OCI-LY7 (cell line): ENCODE measurements at places on chromosomes 6 and 20. TPM values are rescaled to one million over a fixed set of nuclear protein-coding genes. Genes with fewer than 3 reads are reported as not detected.

- no peak for DNase-seq
Observed at GRCh38 chr6:134177236-134177635, 124.8 kb upstream of the SLC2A12 start.

- peak; percentile 70 for DNase-seq
Observed at GRCh38 chr6:73585566-73586415, 65.0 kb upstream of the EEF1A1 start.

- DNase-seq = no peak
Observed at GRCh38 chr6:149319422-149319821, 1.9 kb downstream of the TAB2 start.

DNA sequence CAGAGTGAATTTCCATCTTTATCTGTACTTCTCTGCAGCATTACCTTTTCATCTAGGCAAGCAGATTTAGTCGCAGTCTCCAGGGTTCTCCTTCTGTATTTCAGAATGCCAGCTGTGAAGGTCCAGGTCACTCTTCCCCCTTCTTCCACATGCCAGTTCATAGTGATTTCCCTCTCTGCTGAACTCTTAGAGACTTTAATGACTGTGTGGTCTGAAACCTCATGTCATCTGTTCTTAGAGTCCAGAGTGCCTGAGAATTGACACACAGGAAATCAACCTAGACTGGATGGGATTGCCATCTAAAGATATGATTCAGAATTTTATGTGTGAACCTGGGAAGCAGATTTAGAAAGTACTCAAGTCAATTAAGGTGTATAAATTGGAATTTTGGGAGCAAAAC lies 248.1 kb downstream of the TPBG start:
- DNase-seq = no peak

- DNase-seq = no peak
Observed at GRCh38 chr6:151289399-151290007, 49.7 kb downstream of the AKAP12 start.

DNA sequence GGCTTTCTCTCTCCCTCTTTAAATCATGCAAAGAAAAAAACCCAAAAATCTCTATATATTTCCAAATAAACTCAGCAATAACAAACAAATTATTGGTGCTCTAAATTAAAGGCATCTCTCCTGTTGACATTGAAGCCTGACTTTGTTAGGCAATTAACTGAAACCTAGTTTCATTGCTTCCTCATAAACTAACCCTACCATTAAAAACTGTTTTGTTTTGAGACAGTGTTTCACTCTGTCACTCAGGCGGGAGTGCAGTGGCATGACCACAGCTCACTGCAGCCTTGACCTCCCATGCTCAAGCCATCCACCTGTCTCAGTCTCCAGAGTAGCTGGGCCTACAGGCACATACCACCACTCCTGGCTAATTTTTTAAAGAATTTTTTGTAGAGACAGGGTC lies 34.9 kb downstream of the PIGU start:
- DNase-seq = no peak

- DNase-seq = no peak
Observed at GRCh38 chr20:18625907-18626655, 38.2 kb downstream of the DTD1 start.

DNA sequence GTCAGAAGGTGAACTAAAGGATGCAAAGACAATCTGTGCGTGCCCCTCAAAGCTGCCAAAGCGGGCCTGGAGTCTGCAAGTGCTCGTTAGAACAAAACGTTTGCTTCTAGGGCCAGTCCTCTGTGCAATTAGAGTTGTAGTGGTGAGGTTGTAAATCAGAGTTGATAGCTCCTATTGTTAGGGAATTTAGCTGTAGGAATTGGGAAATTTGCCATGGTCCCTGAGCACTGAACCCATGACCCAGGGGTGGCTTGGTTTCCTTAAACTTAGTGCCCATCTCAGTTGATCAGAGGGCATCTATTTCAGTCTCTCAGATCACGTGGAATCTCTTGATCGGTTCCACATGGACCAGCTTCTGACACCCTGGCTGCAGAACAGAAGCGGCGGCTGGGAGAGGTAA lies 18.8 kb upstream of the RPS6KA2 start:
- DNase-seq = no peak

DNA sequence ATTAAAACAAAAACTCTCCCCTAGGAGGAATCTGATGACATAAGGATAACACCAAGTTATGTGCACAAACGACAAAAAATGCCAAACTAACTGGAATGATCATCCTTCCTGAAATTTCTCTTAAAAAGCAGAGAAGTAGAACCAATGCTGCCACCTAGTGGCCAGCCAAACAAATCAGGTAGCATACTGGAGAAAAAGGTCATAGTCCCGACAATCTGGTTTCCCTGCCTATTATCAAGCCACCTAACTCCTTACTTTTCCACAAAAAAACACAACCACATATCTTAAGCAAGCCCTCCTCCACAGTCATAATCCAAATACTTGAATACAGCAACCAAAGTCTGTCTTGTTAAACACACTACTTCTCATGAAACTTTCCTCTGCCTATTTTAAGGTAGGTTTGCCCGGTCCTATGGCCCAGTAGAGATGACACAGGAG lies 5.3 kb downstream of the OARD1 start:
- DNase-seq = peak; percentile 74

DNA sequence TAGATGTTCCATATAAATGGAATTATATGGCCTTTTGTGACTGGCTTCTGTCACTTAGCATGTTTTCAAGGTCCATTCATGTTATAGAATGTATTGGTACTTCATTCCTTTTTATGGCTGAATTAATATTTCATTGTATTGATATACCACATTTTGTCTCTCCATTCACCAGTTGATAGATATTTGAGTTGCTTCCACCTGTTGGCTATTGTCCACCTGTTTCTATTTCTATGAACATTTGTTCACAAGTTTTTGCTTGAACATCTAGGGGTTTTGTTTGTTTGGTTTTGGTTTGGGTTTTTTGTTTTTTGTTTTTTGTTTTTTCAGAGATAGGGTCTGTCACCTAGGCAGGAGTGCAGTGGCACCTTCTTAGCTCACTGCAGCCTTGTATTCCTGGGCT lies 23.2 kb downstream of the WFDC3 start:
- no peak for DNase-seq

- no peak for DNase-seq
Observed at GRCh38 chr20:60040471-60041162, 82.4 kb downstream of the CDH26 start.

DNA sequence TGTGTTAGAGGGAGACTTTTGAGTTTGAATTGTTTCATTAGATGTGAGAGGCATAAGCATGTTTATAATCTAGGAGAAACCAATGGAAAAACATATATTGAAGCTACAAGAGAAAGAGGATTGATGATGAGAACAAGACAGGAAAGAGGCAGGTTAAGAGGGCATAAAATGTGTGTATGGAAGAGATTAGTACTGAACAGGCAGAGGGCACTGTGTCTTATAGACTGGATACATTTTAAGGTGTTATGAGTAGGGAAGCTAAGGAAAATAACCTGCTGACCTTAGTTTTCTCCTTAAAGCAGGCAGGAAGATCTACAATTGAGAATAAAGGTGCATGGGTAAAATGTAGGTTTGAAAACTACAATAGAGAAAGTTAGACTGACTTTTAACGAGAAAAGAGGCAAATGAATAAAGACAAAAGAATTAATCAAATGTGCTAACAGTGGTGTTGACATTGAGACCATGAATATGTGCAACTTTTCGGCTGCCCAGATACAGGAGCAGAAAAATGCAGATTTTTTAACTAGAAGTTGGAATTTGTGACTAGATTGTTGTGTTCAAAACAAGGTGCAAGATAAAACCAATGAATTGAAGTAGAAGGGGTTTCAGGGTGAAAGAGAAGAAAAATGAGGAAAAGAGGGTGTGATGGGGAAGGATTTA lies 846.3 kb downstream of the HACE1 start:
- no peak for DNase-seq

- no peak for DNase-seq
Observed at GRCh38 chr20:460707-461106, 1.6 kb downstream of the TBC1D20 start.

DNA sequence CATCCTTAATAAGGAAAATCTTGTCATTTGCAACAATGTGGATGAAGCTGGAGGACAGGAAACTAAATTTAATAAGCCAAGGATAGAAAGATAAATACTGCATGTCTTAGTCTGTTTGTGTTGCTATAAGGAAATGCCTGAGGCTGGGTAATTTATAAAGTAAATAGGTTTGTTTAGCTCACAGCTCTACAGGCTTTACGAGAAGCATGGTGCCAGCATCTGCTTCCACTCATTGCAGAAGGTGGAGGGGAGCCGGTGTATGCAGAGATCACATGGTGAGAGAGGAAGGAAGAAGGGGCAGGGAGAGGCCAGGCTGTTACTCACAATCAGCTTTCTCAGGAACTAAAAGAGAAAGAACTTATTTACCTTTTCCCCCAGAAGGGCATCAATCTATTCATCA lies 118.9 kb upstream of the SMLR1 start:
- DNase-seq = no peak

DDAH2 gene
- total RNA-seq = 20.4 and 26.4 TPM in 2 replicates

MUCL3 gene
- total RNA-seq = not detected in 2 replicates

FERMT1 gene
- not detected in 2 replicates for total RNA-seq

YIPF3 gene
- 41.9 and 45.5 TPM in 2 replicates for total RNA-seq

TSBP1 gene
- not detected in 2 replicates for total RNA-seq

MAP3K7 gene
- total RNA-seq = 45.7 and 46.3 TPM in 2 replicates

ETV7 gene
- not detected in 2 replicates for total RNA-seq

RNASET2 gene
- total RNA-seq = 73.0 and 105 TPM in 2 replicates

JPH2 gene
- not detected in 2 replicates for total RNA-seq
